ENCODE measurements at places on chromosomes 2 and 18.

DNA sequence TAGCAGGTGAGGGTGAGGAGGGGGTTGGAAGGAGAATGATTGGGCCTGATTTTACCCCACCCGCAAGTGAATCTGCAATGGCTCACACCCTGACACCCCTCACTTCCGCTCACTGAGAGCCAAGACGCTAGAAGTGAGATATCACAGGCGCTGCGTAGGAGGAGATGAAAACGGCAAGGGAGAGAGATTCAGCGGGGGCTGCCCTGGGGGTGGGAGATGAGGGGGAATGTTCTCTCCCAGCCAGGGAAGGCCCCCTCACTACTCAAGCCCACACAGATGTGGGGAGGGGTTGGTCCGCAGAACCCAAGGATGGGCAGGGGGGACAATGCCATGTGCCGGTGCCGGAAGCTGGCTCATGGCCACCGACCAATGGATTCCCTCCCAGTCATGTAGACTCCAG, 32.9 kb downstream of the LOXHD1 start:
- DNase-seq, result no peak

- DNase-seq, result peak; percentile 71
Measured at GRCh38 chr2:112031473-112032223, 23.4 kb upstream of the TMEM87B start.

DNA sequence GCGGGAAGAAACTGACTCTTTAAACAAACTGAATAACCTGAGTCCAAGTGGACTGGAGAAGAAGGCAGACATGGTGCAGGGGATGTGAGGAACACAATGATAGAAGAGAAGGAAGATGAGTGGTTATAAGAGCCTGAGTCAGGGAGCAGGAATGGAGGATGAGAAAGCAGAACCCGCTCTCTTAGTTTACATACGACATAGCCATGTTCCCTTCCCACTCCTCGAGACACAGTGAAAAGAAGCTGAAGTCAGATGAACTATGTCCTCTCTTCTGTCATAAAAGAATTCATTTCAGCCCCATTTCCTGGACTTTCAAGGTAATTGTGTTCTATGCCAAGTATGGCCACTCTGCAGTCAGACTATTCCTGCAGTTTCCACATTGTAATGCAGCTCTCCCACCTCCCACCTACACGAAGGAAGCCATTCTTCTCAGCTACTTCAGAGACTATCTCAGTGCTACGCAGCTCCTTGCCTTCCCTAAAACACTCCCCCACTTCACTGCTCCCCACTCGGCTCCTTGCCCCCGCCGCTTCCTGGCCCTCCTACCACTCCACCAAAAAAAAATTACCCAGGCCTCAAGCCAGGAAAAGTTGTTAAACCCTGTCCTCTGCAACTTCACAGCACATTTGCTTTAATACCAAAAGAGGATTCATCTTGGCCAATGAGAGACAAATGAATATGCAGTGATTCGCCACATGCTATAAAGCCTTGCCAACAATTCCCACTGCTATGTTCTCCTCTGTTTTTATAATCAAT, 323.4 kb upstream of the EPHA4 start:
- DNase-seq, result no peak

GRCh38 chr18:60663060-60663989, 290.8 kb upstream of the MC4R start:
- no peak for DNase-seq

GRCh38 chr2:2667690-2668089, 336.6 kb upstream of the MYT1L start:
- DNase-seq, result no peak

- no peak for DNase-seq
Measured at GRCh38 chr2:46669016-46669415, 189.7 kb downstream of the TMEM247 start.

DNA sequence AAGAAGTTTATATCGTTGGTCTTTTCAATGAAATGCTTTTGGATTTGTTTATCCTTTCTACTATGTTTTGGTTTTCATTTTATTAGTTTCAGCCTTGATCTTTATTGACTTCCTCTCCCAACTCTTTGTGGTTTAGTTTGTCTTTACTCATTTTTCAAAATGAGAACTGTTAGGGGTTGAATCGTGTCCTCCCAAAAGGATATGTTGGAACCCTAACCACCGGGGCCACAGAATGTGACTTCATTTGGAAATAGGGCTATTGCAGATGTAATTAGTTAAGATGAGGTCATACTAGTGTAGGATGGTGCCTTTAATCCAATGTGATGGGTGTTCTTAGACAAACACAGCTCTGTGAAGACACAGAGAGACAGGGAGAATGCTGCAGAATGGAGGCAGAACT, 60.4 kb upstream of the IL1R2 start:
- DNase-seq, result no peak

- DNase-seq, result no peak
Measured at GRCh38 chr18:48417985-48418384, 8.8 kb upstream of the ZBTB7C start.

- DNase-seq, result no peak
Measured at GRCh38 chr18:36516726-36517125, 219.2 kb downstream of the FHOD3 start.

Data from ureter (tissue), 1 donor.